ENCODE measurements at places on chromosomes 1 and 21. TPM values are rescaled to one million over a fixed set of nuclear protein-coding genes. Genes with fewer than 3 reads are reported as not detected.

Gene CELA3A
- not detected for total RNA-seq

Gene DISP3
- total RNA-seq = under 0.01 TPM

Gene MYBPH
- total RNA-seq = 0.75 TPM

Gene RAB29
- 12.4 TPM for total RNA-seq

Gene TPR
- 89.0 TPM for total RNA-seq

Gene UBE2G2
- total RNA-seq = 56.4 TPM

Gene AMY1C
- not detected for total RNA-seq

Gene RIPPLY3
- total RNA-seq = not detected

Gene TMPRSS15
- not detected for total RNA-seq

Gene PLEKHG5
- 17.0 TPM for total RNA-seq

Gene HRNR
- not detected for total RNA-seq

Gene GFI1
- total RNA-seq = 0.11 TPM

Gene FCRL5
- not detected for total RNA-seq

Gene CSMD2
- total RNA-seq = 10.1 TPM

Gene MAP1LC3C
- 0.25 TPM for total RNA-seq

Gene SPRR1B
- not detected for total RNA-seq

Gene CYP4B1
- total RNA-seq = not detected

Gene SLC44A5
- 0.25 TPM for total RNA-seq

Gene NCF2
- 0.11 TPM for total RNA-seq

Gene RAB3B
- total RNA-seq = 24.7 TPM

Gene ILDR2
- total RNA-seq = not detected

Gene NOS1AP
- 0.44 TPM for total RNA-seq

Gene CAPN2
- total RNA-seq = 471 TPM

Gene SHE
- 0.12 TPM for total RNA-seq

Gene PGLYRP3
- not detected for total RNA-seq

Gene UBASH3A
- not detected for total RNA-seq

Gene DHDDS
- total RNA-seq = 69.5 TPM

Gene TAL1
- total RNA-seq = not detected

Gene CFH
- 62.7 TPM for total RNA-seq

Gene FAAH
- 1.00 TPM for total RNA-seq

Gene OLIG2
- not detected for total RNA-seq

Gene DYNLT4
- total RNA-seq = not detected

Gene C1QB
- not detected for total RNA-seq

Gene KIF14
- total RNA-seq = 8.5 TPM

Gene AUNIP
- 5.6 TPM for total RNA-seq

Gene ATP1B1
- total RNA-seq = 34.9 TPM

Gene PARK7
- total RNA-seq = 275 TPM

Gene TNFSF18
- total RNA-seq = 0.22 TPM

Data from uterine smooth muscle cell (primary cell).